ENCODE measurements at places on chromosomes 5 and 9. TPM values are rescaled to one million over a fixed set of nuclear protein-coding genes. Genes with fewer than 3 reads are reported as not detected.

The PANK3 gene
- total RNA-seq, result 27.5 TPM

The GABRA1 gene
- total RNA-seq, result not detected

The TXNDC8 gene
- total RNA-seq, result not detected

The ECM2 gene
- 1.0 TPM for total RNA-seq

The FAM78A gene
- 0.71 TPM for total RNA-seq

The URM1 gene
- 40.8 TPM for total RNA-seq

The FOXD4L5 gene
- 0.07 TPM for total RNA-seq

The CD14 gene
- not detected for total RNA-seq

The PRDM9 gene
- not detected for total RNA-seq

All from M059J (cell line).